Ovary (tissue), 10 donors: ENCODE measurements at places on chromosomes 2 and 18.

DNA sequence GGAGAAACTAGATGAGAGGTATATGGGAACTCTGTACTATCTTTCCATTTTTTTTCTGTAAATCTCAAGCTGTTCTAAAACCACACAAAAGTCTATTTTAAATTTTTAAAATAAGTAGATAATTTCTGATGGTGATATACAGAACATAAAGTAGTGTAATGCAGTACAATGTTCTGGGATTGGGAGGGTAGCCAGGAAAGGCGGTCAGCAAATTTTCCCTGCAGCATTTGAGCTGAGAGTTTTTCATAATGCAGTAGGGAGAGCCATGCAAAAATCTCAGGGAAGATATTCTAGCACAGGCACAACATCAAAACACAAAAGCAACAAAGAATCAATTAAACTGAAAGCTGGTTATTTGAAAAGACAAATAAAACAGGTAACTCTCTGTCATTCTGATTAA, 141.5 kb downstream of the NCKAP5 start:
- H3K27me3 ChIP-seq: no peaks in the 10 kb centered on the region
- H3K4me3 ChIP-seq: no peak overlapping the region
- no peaks in the 10 kb centered on the region for H3K36me3 ChIP-seq
- no peaks in the 10 kb centered on the region for H3K4me1 ChIP-seq
- DNase-seq: no peak

DNA sequence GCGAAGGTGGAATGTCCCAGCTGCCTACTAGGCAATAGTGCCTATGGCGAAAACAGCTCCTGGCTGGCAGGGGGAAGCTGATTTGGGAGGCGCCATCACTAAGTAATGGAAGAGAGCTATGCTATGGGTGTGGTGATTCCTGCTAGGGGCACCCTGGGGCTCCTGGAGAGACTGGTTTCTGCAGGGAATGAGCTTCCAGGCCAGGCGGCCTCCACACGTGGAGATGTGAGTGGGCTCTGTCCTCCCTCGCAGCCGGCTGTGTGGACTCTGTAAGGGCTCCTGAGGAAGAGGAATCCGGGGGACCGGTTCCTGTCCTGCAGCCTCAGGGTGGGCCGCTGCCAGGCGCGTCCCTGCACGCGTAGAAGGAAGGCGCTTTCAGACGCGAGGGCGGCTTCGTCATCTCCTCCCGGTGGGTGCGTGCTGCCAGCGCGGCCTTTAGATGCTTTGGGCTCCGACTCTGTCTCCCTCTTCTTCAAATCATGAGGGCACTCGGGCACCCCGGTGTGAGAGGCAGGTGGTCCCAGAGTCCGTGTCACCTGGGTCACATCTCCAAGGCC, 55.5 kb upstream of the ANKRD62 start:
- no peak overlapping the region for H3K27ac ChIP-seq
- peaks cover 1% of the 10 kb centered on the region for H3K4me1 ChIP-seq
- peak overlapping the region; percentile 47 for H3K4me3 ChIP-seq
- no peaks in the 10 kb centered on the region for H3K27me3 ChIP-seq
- peak; percentile 23 for DNase-seq
- H3K36me3 ChIP-seq: no peaks in the 10 kb centered on the region

GRCh38 chr2:88055371-88056128, at the start of gene KRCC1:
Gene KRCC1, minus strand, starts transcription at chr2:88055783. Its CDS starts 27,220 bp downstream, at chr2:88028563.
- H3K27ac ChIP-seq: peak within 1 kb of the TSS; percentile 95
- no peaks in the 10 kb centered on the region for H3K36me3 ChIP-seq
- DNase-seq: peak; percentile 94
- H3K4me1 ChIP-seq: peaks cover 7% of the 10 kb centered on the region
- H3K4me3 ChIP-seq: peak within 1 kb of the TSS; percentile 95

- no peak overlapping the region for H3K27ac ChIP-seq
- peaks cover 5% of the 10 kb centered on the region for H3K4me1 ChIP-seq
- H3K36me3 ChIP-seq: no peaks in the 10 kb centered on the region
- no peak for DNase-seq
Measured at GRCh38 chr2:24342110-24342910, 18.0 kb downstream of the ITSN2 start.

GRCh38 chr2:84865181-84865783, 15.6 kb downstream of the TRABD2A start:
- H3K27ac ChIP-seq: no peak overlapping the region
- H3K4me3 ChIP-seq: no peak overlapping the region
- H3K27me3 ChIP-seq: no peaks in the 10 kb centered on the region
- no peaks in the 10 kb centered on the region for H3K36me3 ChIP-seq
- H3K4me1 ChIP-seq: no peaks in the 10 kb centered on the region

GRCh38 chr2:129281791-129282530, 697.5 kb upstream of the RAB6C start:
- H3K4me1 ChIP-seq: no peaks in the 10 kb centered on the region
- H3K36me3 ChIP-seq: no peaks in the 10 kb centered on the region
- H3K27ac ChIP-seq: no peak overlapping the region
- H3K27me3 ChIP-seq: no peaks in the 10 kb centered on the region
- no peak overlapping the region for H3K4me3 ChIP-seq

- no peak overlapping the region for H3K4me3 ChIP-seq
- H3K4me1 ChIP-seq: no peaks in the 10 kb centered on the region
- H3K27ac ChIP-seq: no peak overlapping the region
- H3K27me3 ChIP-seq: no peaks in the 10 kb centered on the region
- no peak for DNase-seq
Measured at GRCh38 chr2:27126252-27126710, 2.7 kb downstream of the ABHD1 start.

DNA sequence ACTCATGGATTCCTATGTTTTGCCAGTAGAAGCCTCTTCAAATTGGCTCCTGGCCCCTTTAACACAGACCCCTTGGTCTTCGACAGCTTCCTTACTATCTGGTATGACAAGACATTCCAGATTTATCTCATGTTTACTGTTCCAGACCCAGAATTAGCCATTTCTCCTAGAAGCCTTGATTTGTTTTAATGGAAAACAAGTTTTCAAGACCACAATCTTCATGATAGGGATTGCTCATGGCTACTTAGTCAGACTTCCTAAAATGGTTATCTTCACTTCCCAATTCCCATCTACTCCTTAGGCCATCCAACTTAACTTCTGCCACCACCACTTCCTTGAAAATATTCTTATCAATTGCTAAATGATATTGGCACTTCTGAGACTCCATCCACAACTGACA, 63.2 kb downstream of the TTC32 start:
- H3K27me3 ChIP-seq: no peaks in the 10 kb centered on the region
- H3K4me3 ChIP-seq: no peak overlapping the region
- no peak for DNase-seq
- no peak overlapping the region for H3K27ac ChIP-seq

- DNase-seq: no peak
- H3K36me3 ChIP-seq: no peaks in the 10 kb centered on the region
- no peaks in the 10 kb centered on the region for H3K4me1 ChIP-seq
- no peak overlapping the region for H3K27ac ChIP-seq
- no peak overlapping the region for H3K4me3 ChIP-seq
Measured at GRCh38 chr2:121182520-121182919, 102.5 kb downstream of the TFCP2L1 start.

GRCh38 chr2:196823750-196824522, 14.8 kb upstream of the C2orf66 start:
- H3K27ac ChIP-seq: no peak overlapping the region
- H3K36me3 ChIP-seq: no peaks in the 10 kb centered on the region
- H3K27me3 ChIP-seq: no peaks in the 10 kb centered on the region
- no peak for DNase-seq
